ENCODE measurements at places on chromosomes 5 and 9. TPM values are rescaled to one million over a fixed set of nuclear protein-coding genes. Genes with fewer than 3 reads are reported as not detected.

GCNT4 gene
- 2.7 TPM for total RNA-seq

WASHC1 gene
- total RNA-seq = 4.1 TPM

FOXI1 gene
- not detected for total RNA-seq

IFNB1 gene
- total RNA-seq = not detected

SLC34A3 gene
- not detected for total RNA-seq

RNF183 gene
- total RNA-seq = not detected

ZNF879 gene
- total RNA-seq = 6.2 TPM

IL3 gene
- total RNA-seq = not detected

TRPM3 gene
- 1.2 TPM for total RNA-seq

PCDHGA2 gene
- 2.7 TPM for total RNA-seq

TSSK1B gene
- total RNA-seq = 0.72 TPM

C9orf50 gene
- 0.36 TPM for total RNA-seq

PCDHA2 gene
- total RNA-seq = under 0.01 TPM

BRINP1 gene
- 23.3 TPM for total RNA-seq

WDR5 gene
- 17.7 TPM for total RNA-seq

UNC5A gene
- total RNA-seq = not detected

RALGPS1 gene
- total RNA-seq = 5.3 TPM

KIF4B gene
- total RNA-seq = not detected

HSPA4 gene
- 135 TPM for total RNA-seq

WDR38 gene
- total RNA-seq = not detected

SLC25A48 gene
- total RNA-seq = not detected

LRRC19 gene
- total RNA-seq = under 0.01 TPM

RPL37 gene
- 385 TPM for total RNA-seq

TRAF1 gene
- total RNA-seq = 0.88 TPM

TRIM36 gene
- total RNA-seq = 0.36 TPM

SPINK6 gene
- not detected for total RNA-seq

SH3TC2 gene
- 0.72 TPM for total RNA-seq

SUSD3 gene
- 0.36 TPM for total RNA-seq

GZMA gene
- not detected for total RNA-seq
